ENCODE measurements at places on chromosomes 16 and 17.
A peak's percentile ranks its signal among the peaks of the same experiment; 100 is the strongest.

DNA sequence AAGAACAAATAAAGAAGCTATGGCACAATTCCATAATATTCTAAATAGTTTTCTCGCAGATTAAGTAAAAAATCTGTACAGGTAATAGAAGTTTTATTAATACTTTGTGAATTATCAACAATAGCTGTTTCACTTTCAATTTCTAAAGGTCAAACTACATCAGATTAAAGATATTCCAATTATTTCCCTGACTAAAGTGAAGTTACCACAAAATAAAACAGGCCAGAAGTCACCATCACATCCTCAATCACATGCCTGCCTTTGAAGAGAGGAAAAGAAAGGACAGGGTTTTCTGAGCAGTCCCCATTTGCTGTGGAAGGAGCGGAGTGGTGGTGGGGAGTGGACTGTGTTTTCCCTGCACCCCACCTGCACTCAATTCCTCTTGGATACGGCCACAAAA lies 11.1 kb downstream of the ITFG1 start:
- DNase-seq: no peak

- DNase-seq: no peak
Measured at GRCh38 chr17:58411408-58411894, 5.9 kb downstream of the RNF43 start.

DNA sequence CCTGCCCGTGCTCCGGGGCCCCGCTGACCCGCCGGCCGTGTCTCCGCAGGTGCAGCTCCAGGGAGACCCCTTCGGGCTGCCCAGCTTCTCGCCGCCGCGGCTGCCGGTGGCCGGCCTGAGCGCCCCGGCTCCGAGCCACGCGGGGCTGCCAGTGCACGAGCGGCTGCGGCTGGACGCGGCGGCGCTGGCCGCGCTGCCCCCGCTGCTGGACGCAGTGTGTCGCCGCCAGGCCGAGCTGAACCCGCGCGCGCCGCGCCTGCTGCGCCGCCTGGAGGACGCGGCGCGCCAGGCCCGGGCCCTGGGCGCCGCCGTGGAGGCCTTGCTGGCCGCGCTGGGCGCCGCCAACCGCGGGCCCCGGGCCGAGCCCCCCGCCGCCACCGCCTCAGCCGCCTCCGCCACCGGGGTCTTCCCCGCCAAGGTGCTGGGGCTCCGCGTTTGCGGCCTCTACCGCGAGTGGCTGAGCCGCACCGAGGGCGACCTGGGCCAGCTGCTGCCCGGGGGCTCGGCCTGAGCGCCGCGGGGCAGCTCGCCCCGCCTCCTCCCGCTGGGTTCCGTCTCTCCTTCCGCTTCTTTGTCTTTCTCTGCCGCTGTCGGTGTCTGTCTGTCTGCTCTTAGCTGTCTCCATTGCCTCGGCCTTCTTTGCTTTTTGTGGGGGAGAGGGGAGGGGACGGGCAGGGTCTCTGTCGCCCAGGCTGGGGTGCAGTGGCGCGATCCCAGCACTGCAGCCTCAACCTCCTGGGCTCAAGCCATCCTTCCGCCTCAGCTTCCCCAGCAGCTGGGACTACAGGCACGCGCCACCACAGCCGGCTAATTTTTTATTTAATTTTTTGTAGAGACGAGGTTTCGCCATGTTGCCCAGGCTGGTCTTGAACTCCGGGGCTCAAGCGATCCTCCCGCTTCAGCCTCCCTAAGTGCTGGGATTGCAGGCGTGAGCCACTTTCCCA lies 5.9 kb downstream of the CTF1 start:
- peak; percentile 83 for DNase-seq

GRCh38 chr17:19755392-19755791 lies 7.3 kb upstream of the ALDH3A1 start:
- no peak for DNase-seq

DNA sequence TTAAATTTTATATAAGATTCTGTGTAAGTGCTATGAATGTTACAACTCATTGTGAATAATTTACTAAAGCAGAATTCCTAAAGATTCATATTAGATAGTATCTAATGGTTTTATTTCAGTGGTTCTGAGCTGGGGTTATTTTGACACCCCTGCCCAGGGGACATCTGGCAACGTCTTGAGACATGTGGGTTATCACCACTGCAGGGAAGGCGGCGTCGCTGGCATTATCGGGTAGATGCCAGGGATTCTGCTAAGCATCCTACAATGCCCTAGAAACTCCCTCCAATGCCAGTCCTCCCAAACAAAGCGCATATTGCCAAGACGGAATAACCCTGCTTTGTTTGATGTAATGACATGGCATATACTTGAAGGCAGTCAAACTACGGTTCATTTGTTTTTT lies 372.3 kb upstream of the ZFHX3 start:
- DNase-seq: no peak

DNA sequence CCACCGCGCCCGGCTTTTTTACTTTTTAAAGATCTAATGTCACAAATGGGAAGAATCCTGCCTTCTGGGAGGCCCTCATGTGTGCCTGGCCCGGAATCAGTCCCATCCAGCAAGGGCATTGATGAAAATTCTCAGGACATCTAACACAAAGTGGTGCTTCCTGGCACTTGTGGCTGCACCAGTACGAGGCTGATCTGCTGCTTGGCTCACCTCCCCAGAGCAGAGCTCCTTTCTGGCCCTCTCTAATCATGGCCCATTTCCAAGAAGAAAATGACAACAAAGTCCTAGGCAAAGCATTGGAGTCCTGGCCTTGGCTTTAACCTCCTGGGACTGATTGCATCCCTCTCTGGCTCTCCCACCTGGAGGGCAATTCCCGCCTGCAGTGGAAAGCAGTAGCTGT lies 50.7 kb upstream of the SIAH1 start:
- no peak for DNase-seq

GRCh38 chr16:52563767-52564611 lies 17.0 kb upstream of the TOX3 start:
- no peak for DNase-seq

DNA sequence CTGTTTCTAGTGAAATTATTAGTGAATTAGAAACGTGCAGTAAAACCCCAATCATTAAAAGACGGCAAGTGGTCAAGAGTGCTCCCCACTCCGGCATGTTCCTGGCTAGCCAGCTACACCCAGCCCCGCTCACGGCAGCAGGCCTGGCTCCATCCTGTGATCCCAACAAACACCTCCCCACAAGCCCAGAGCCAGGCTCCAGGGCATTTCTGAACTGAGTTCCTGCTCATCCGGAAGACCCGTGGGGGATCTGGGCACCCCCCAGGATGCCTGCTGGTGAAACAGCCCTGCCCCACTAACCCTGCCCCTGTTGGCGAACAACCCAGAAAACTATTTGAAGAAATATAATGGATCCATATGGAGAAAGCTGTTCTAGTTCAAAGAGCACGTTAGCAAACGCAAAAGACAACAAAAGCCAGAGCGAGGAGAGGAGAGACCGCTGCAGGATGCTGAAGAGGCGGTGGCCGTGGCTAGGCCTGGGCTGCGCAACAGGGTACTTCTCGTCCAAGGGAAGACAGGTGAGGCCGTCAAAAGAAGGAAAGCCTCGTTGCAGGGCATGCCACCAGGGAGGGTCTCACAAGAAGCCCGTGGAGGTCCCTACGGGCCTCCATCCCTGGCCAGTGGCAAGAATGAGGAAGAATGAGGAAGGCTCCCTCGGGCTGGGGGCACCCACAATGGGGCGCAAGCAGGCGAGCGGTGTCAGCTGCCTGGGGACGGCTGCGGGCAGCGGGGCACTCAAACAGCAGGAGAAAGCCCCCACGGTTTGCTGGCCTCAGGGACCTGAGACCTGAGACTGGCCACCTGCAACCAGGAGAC lies 19.2 kb downstream of the SLC16A3 start:
- DNase-seq: no peak

DNA sequence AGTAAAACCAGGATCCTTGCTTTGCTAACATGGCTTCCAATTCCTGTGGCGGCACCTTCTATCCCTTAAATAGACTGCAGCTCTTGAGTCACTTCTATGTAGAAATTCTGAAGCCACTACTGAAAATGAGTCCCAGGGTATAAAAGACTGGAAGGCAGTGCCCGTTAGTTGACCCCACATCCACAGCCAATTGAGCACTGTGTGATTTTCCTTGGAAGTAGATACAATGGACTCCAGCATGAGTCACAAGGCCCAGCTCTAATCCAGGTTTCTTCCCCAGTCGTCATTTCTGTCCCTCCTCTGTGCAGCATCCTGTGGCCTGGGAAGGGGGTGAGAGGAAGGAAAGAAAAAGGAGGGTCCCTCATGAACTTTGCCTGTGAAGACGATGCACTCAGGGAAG lies 69.5 kb downstream of the HLF start:
- DNase-seq: no peak

- no peak for DNase-seq
Measured at GRCh38 chr17:68957944-68958343, 2.8 kb upstream of the ABCA8 start.

GRCh38 chr16:23595951-23596720 lies at the start of gene NDUFAB1:
NDUFAB1 (minus strand) TSS chr16:23596316; CDS start chr16:23596290, 26 bp downstream.
- peak; percentile 95 for DNase-seq

DNA sequence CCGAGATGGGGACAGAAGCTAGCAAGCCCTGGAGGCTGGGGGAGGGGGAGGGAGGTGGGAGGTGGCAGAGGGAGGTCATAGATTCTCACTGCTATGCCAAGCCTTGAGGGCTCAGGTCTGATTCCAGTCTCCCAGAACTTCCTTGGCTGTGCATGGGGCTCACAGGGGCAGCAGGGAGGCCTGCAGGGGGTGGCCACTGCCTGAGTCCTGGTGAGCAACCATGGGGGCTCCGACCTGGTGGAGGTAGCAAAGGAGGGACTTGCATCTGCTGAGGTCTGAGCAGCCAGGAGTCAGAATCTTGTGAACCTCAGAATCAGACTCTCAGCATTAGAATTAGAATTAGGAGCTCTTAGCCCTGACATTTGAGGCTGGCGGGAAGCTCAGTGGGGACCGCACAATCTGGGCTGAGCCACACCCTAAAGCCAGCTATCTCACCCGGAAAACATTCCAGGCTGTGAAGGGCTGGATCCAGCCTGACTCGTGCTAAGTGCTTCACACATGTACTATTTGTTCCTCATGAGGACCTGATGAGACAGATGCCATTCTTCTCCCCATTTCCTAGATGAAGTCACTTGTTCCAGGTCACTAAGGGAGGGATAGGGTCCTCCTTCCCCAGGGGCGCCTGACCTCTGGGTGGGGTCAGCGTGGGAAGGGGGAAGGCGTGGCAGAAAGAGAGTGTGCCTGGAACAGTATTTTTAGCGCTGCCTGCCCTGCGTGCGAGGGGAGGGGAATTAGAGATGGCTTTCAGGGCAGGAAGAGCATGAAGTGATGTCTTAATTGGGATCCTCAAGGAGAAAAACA lies 17.3 kb upstream of the KCNJ12 start:
- no peak for DNase-seq

DNA sequence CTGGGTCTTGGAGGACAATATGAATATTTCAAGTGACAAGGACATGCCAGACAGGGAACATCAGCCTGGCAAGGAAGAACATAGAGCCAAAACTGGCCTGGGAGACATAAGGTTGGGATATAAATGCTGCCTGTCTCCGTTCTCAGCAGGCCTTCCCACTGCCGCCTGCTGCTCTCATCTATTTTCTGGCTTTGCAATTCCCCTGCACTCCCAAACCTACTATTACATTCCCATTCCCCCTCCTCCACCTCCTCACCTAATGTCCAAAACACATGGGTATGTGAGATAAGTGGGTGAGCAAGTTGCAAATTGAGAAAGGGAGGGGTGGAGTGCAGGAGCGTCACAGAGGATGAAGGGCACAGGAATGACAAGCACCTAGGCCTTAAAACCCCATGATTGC lies 244.3 kb upstream of the CDH8 start:
- peak; percentile 71 for DNase-seq

DNA sequence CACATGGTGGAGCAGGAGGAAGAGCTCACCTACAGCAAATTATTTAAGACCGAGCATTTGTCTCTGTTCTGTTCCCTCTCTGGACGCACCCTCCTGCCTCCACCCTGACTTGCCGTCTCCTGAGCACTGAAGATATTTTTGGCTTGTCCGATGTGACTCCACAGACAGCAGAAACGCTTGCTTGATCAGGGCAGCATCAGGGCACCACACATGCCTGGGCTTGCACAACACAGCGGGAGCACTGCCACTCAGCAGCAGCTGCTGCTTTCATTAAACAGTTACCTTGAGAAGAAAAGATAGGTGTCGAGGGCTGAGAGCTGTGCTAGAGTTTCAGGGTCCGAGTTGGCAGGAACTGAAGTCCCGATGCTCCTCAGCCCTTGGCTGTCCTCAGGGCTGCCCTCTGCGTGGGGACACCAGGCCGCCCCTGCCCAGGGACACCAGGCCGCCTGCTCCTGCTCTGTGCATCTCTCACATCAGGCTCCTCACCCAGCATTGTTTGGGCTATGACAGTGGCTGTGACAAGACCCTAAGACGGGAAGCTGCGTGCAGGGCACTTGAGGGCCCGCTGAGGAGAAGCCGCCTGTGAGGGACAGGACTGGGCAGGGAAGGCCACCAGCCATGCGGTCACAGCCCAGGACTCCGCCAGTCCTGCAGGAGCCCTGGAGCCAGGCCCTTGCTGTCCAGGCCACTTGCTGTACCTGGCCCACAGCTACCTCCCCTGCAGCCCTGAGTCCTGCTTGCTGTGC lies 21.3 kb upstream of the CDH15 start:
- DNase-seq: peak; percentile 21

GRCh38 chr17:45258981-45259380 lies 2.9 kb downstream of the SPATA32 start:
- DNase-seq: no peak

- no peak for DNase-seq
Measured at GRCh38 chr16:84821179-84821578, 1.4 kb downstream of the CRISPLD2 start.

DNA sequence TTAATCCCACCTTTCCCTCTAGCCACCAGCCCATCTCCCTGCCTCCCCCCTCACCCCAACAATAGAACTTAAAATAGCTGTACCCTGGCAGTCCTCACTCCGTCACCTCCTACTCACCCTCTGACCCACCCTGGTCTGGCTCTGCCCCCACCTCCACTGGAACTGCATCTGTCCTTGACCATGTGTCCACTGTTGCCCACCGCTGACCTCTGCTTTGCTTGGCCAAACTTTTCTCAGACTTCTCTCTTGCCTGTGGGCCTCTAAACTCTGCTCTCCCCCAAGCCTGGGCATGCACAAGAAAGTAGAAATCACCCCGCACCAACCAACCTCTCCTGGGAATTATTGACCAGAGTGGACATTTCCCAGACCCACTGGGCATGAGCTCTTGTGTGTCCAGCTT lies 169.8 kb downstream of the WSCD1 start:
- DNase-seq: no peak

DNA sequence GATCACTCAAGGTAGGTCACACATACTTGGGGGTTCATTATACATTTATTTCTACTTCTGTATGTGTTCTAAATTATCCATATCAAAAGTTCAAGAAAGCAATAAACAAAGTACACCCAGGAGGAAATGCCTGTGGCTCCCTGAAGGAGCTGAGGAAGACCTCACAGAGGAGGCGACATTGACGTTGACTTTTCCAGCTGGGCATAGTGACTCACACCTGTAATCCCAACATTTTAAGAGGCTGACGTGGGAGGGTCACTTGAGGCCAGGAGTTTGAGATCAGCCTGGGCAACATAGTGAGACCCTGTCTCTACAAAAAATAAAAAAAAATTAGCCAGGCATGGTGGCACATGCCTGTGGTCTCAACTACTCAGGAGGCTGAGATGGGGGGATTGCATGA lies 16.3 kb downstream of the ITGAD start:
- no peak for DNase-seq

- no peak for DNase-seq
Measured at GRCh38 chr16:11092788-11093571, 148.6 kb downstream of the CLEC16A start.
